ENCODE measurements at places on chromosomes 3 and 15.
A peak's percentile ranks its signal among the peaks of the same experiment; 100 is the strongest.

DNA sequence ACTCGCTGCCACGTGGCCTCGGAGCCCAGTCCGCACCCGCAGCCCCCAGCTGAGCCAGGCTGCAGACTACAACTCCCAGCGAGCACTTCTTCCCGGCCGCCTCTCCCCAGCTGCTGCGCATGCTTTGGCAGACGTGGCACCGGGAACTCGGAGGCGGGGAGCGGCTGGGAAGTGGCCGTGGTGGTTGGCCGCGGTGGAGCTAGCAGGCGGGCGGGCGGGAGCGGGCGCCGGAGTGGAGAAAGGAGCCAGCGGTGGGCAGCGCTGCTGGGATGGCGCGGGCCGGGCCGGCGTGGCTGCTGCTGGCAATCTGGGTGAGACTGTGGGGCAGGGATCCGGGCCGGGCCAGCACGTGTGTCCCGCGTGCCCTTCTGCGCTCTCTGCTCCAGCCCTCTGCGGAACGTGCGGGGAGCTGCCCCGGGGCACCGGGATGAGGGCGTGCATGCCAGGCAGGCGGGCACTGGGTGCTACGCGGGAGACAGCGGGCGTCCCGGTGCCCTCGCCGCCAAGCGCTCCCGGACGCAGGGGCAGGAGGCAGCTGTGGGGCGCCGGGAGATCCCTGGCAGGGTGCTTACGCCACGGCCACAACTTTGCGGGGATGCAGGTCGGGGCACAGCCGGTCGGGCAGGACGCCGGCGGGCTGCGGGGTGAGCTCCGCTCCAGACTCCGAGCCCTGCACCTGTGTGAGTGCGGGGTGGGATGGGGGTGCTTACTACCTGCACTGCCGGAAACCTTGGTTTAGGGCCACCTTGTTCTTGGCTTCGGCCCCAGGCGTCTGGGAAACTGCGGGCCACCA is at the start of gene PDIA5:
TSS of gene PDIA5 (plus strand) at position 130 of the 793 bp plus-strand sequence. CDS start at position 270, 140 bp downstream.
- peak; percentile 81 for DNase-seq

DNA sequence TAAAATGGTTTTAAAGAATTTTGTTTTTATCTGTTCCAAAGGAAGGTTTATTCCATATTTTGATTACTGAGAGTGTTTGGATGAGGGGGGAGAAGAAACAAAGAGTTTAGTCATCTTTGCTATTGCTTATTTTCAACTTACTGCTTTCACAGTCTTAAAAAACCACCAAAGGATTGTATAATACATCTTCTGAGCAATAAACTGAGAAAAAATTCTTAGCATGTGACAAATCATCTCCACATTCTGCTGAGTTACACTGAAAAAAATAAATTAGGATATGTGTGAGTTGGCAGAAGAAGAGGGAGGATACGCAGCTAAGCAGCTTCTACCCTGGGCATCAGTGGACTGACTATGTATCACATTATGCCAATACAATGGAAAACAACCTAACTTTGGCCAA is 23.2 kb upstream of the ACTC1 start:
- DNase-seq, result no peak

GRCh38 chr3:50241163-50241562 is 5.2 kb downstream of the GNAI2 start:
- DNase-seq, result no peak

- DNase-seq, result no peak
Observed at GRCh38 chr3:178492491-178492890, 43.7 kb upstream of the KCNMB2 start.

GRCh38 chr3:25854635-25855034 is 64.7 kb downstream of the OXSM start:
- no peak for DNase-seq

DNA sequence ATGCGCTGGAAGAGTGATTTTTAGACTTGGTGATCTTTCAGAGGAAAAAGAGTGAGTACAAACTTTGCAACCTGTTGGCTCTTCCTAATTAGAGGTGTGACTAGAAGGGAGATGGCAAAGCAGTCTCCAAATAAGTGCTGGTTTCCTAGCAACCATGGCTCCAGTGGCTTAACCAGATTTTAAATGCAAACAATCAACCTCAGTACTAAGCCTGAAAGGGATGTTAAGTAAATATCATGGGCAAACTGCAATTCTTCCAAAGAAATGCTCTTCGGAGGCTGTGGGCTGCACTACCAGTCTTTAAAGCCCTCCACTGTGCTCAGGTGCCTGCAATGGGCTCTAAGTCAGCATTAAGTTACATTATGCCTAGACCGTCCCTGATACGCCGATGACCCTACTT is 678.1 kb upstream of the CCDC54 start:
- DNase-seq, result no peak

GRCh38 chr3:30471066-30471465 is 135.3 kb upstream of the TGFBR2 start:
- DNase-seq, result no peak

DNA sequence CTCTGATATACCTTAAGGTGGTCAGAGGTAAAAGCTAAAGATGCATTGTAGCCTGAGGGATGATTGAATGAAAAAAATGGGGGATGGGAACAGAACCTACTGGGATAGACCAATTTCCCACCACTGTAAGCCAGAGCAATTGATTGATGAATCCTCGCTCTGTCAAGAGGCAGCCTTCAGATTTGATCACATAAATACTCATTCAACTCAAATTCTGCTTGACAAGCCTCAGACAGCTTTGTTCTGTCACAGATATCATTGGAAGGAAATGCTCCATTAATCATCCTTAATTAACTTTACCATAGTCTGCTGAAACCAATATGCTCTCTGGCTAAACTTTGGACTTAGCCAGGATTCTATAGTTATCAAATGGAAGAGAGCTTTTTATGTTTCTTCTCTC is 467.8 kb downstream of the MECOM start:
- no peak for DNase-seq

DNA sequence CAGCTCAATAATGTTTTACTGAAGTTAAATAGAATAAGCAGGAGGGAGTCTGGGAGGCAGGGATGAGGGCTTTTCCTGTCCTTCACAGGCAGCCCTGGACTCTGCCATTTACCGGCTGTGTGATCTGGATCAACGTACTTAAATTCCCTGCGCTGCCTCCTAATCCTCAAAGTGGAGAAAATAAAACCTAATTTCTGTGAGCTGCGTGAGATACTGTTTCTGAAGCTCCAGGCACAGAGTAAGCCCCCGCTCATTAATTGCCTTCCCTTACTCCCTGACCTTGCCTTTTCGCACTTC is 278 bp upstream of the PDIA5 start:
- DNase-seq, result no peak
